ENCODE measurements at places on chromosomes 5 and 9. TPM values are rescaled to one million over a fixed set of nuclear protein-coding genes. Genes with fewer than 3 reads are reported as not detected.

The C5orf58 gene
- total RNA-seq, result not detected

The CCDC69 gene
- 4.2 TPM for total RNA-seq

The ANKRD34B gene
- not detected for total RNA-seq

The WDR38 gene
- not detected for total RNA-seq

The FOXD1 gene
- total RNA-seq, result 0.17 TPM

The FOXD4L5 gene
- total RNA-seq, result not detected

The SETD9 gene
- total RNA-seq, result 7.6 TPM

Data from colonic mucosa (tissue), 4 donors.